AML-193 (cell line): ENCODE measurements at places on chromosomes 4 and X.
A peak's percentile ranks its signal among the peaks of the same experiment; 100 is the strongest.

DNA sequence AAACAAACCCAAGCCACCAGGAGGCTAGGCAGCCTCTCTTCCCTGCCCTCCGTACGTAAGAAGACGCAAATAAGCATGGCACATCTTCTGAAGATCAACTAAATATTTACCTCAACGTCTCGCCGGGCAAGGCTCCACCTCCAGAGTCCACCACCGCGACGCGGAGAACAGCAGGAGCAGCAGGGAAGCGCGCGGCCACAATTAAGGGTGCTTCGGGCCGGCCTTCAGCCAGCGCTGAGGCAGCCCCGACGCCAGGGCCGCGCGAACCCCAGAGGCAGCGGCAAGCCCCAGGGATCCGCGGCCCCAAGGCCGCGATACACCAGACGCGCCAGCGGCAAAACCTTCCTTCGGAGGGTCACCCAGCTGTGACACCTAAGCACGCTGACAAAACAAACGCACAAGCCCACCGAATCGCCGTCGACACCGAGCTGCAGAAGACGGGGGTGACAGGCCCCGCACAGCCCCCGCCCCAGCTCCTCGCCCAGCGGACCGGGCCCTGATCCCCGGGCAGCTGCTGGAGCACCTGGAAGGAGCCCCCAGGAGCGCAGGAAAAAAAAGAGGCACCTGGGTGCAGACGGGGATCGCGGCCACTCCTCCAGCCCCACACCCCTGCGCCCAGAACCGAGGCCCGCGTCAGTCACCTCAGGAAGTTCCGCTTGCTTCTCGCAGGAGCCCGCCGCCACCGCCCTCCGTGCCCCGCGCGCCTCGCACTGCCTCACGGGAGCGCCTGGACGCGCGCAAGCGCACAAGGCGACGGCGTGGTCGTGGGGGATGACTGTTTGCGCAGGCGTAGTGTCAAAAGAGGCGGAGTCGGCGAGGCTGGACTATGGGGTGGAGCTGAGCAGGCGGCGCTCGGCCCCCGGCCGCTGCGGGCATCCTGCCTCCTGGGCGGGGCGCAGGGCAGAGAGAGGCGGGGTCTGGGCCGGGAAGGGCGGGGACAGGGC lies at the start of the genes HAUS3 and POLN:
HAUS3 (minus strand) TSS at position 712 of the 944 bp plus-strand sequence. CDS start 1,175 bp downstream, outside the sequence.
POLN (minus strand) TSS at position 712 of the 944 bp plus-strand sequence. CDS start 12,890 bp downstream, outside the sequence.
- DNase-seq = peak; percentile 93

DNA sequence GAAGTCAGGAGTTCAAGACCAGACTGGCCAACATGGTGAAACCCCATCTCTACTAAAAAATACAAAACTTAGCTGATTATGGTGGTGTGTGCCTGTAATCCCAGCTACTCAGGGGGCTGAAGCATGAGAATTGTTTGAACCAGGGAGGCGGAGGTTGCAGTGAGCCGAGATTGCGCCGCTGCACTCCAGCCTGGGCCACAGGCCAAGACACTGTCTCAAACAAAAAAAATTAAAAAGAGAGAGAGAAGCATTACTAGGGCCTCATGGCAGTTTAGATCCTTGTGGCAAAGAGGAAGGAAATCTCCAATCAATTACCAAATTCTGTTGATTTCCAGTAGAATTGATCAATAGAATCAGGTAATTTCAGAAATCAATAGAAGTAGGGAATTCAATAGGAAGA lies 16.8 kb upstream of the SLC34A2 start:
- no peak for DNase-seq

DNA sequence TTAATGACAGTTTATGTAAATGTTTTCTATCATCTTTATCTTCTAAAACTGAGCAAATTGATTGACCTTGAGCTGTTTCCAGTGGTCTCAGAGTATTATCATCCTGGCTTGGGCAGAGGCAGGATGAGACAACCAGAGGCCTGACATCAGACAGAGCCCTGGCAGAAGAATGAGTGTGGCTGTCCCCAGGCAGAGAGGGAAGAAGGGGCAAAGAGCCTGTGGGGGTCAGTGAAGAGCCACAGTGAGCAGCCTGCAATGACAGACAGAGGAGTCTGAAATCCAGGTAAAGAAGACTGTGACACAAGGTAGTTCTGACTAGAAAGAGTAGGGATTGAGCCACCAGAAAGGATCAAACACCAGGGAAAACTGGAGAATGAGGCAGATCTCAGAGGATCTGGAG lies 182.4 kb upstream of the ARSJ start:
- DNase-seq = no peak

DNA sequence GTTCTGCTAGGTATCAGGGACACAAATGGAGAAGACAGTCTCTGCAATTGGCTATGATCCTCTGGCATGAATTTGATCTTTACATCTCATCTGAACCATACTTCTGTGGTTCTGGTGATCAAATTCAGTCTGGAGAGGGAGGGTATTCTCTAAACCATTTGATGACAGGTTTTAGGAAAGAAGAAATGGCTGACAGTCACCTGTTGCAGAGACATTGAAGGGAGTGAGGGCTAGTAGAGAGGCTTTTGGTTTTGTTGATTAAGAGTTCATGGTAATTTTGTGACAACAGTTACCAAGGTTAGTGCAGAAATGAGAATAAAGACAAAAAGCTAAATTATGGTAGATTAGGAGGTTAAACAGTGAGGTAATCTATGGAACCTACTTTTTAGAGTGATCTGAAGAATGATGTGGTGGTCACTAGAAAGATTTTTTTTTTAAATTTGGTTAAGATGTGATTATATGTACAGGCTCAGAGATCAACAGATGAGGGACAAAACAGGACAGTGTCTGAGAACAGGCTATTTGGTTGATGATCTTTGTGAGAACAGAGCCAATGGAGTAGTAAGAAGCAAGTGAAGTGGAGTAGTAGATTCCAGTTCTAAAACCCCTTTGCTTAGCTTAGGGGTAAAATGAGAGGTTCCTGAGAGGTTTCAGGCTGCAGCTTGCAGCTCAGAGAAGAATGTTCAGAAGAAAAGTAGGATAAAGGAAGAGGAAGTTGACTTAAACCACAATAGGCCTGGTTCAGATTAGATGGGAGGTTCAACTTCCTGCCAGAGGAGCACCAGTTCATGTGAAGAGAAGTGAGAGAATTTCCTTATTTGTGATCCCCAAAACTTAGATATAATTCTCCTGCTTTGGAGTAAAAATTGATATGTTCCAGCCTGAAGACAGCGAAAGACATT lies 34.7 kb downstream of the VSIG4 start:
- DNase-seq = peak; percentile 66

- DNase-seq = no peak
Measured at GRCh38 chr4:66662620-66663019, 882.7 kb downstream of the CENPC start.

- no peak for DNase-seq
Measured at GRCh38 chr4:172153719-172154118, 340.5 kb downstream of the GALNTL6 start.

GRCh38 chr4:159689526-159689925 lies 586.6 kb downstream of the RAPGEF2 start:
- no peak for DNase-seq

DNA sequence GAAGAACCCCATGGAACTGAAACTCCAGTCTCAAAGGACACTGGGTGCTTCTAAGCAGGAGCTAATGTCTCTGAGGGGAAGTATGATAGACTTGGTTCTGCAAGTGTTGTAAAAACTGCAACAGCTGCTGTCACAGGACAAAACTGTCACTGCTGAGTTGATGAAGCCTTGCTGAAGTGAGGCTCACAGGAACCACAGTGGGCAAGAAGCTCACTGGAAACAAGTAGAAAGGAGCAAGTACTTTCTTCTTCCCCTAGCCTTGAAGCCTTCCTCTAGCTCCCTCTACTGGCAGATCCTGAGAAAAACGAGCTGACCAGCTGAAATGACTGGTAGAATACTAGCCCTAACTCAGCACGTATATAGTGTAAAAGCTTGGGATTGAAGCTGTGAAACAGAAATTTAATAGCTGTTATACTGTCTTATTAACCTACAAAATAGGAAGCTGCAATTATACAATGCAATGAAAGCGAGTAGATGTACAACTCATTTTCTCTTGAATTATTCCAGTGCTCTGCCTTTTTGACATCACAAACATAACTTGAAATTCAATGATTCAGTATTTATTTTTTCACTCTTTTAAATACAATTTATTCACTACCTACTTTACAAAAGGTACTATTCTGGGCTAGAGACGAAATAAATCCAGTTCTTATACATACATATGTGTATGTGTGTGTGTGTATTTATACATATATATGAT lies 91.4 kb downstream of the GABRB1 start:
- DNase-seq = peak; percentile 74

DNA sequence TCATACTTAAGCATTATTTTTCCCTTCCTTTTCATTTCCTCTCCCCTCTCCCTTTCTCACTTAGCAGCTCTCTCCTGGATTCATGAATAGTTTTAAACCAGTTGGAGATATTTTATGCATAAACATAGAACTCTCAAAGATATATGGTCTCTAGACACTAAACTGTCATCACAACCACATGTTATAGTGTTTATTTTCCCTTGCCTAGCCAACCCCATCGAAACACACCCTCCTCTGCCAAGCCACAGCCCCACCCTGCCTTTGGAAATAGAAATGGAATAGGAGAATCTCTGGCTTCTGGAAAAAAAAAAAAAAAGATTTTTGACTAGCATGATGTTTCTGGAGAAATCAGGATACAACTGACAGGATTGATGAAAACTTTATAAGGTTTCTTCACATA lies 64.8 kb upstream of the RBPJ start:
- no peak for DNase-seq

DNA sequence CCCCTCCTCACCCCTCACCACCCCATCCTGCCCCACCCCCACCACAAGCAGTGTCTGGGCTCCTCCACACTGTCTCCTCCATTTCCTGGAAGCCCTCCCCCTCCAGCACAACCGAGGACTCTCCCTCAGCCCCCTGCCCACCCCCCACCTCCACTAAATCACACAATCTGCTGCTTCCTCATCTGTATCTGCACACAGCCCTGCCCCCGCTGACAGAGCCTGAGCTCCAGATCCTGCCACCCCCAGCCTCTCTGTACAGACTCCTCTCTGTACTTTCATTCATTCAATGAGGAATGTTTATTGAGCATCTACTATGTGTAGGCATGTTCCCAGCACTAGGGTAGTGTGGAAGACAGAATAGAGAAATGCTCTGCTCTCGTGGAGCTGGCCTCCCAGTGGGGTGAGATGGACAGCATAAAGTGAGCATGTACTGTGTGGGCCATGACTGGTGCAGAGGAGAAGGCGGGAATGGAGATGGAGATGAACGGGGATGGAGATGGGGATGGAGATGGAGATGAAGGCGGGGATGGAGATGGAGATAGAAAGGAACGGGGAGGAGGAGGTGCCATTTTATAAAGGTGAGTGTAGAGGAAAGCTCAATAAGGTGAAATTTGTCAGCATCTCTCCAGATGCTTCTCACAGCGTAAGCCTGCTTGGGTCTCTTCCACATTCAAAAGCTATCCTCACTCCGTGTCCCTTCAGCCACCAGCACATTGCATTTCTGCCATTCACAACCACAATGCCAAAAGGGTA lies 2.5 kb upstream of the PPP2R2C start:
- DNase-seq = no peak
